Cardiac muscle cell (in vitro differentiated cells and primary cell): ENCODE measurements at places on chromosomes 3 and 15. TPM values are rescaled to one million over a fixed set of nuclear protein-coding genes. Genes with fewer than 3 reads are reported as not detected.
A peak's percentile ranks its signal among the peaks of the same experiment; 100 is the strongest.

DNA sequence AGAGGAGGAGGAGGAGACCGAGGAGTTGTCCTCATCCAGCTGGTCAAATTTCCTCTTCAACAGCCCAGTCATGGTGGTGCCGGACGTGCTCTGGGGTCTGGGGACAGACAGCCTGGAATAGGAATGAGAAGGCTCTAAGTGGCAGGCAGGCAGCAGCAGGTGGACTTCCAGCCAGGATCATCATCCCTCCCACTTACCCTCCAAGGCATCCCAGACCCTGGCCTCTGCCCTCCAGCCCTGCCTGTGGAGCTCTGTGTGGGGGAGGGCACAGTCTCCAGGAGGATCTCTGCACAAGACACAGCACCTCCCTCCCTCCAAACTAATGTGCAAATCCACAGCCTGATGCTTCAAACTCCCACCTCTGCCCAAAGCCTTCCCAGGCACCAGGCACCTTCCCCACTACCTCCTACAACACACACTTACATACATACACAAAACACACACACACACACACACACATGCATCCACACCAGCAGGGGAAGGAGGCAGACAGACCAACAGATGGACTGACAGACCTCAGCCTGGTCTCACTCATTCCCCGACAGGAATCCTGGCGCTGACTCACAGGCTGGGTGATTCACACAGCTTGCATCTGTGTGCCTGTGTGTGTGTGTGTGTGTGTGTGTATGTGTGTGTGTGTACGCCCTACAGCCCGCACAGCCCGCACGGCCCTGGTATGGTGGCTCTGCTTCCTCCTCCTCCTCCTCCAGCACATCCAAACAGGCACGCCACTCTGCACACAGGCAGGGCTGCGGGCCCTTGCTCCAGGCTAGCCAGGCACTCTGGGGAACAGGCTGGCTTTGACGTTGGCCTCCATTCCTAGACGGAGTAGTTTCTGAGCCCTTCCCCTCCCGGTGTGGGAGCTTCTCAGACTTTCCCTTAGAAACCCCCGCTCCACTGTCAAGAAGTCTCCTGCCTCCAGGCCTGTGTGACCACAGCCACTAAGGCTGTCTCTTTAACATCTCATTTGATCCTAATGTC, 6.5 kb downstream of the CSRNP1 start:
- H3K4me1 ChIP-seq = peaks cover 56% of the 10 kb centered on the region
- DNase-seq = peak; percentile 94
- H3K4me3 ChIP-seq = no peak overlapping the region
- peak overlapping the region; percentile 76 for H3K27ac ChIP-seq

The FBN1 gene
- polyA plus RNA-seq = 1.7 and 2.1 TPM in 2 replicates

DNA sequence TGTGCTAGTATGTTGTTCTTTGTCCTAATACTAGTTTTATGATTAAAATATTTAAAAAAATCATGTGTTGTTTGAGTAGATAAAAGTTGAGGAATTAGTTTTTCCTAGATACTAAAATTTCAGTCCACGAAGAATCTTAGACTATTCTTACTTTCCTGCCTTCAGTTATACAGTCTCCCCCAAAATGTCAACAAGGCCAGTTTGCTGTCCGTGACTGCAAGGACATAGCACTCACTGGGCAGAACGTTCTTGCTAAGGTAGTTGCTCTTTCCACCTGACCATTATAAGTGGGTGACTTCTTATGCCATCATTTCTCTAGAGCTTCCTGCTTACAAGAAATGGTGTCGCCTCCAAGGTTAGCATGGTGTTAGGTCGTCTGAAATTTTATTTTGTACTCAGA, 32.8 kb downstream of the KAT2B start:
- H3K4me1 ChIP-seq = no peaks in the 10 kb centered on the region
- H3K27ac ChIP-seq = peak overlapping the region; percentile 17
- no peak overlapping the region for H3K4me3 ChIP-seq
- H3K27me3 ChIP-seq = no peaks in the 10 kb centered on the region
- DNase-seq = no peak
- H3K36me3 ChIP-seq = no peaks in the 10 kb centered on the region

GRCh38 chr3:157632075-157632474, 128.9 kb upstream of the VEPH1 start:
- H3K27me3 ChIP-seq = no peaks in the 10 kb centered on the region
- no peak overlapping the region for H3K27ac ChIP-seq
- no peaks in the 10 kb centered on the region for H3K36me3 ChIP-seq
- no peak overlapping the region for H3K4me3 ChIP-seq

DNA sequence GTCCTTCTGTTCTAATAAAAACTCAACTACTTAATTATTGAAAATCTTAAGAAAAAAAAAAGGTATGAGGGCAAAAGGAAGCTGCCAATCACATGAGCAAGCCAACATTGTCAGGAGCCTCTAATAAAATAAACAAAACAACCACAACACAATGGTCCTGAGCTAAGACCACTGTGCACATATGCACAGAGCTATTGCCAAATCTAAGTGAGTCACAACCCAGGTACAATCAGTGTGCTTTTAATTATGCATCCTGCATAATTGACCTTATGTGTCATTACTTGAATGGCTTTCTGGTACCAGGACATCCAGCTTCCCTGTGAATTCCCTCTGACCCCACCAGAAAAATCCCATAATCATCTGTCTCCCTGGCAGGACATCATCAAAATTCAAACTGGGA, 639.8 kb downstream of the MAGI1 start:
- no peak overlapping the region for H3K4me3 ChIP-seq
- H3K36me3 ChIP-seq = no peaks in the 10 kb centered on the region
- DNase-seq = no peak
- no peak overlapping the region for H3K27ac ChIP-seq
- H3K27me3 ChIP-seq = no peaks in the 10 kb centered on the region

- DNase-seq = no peak
- peaks cover 32% of the 10 kb centered on the region for H3K4me1 ChIP-seq
- H3K27ac ChIP-seq = peak overlapping the region; percentile 1
- no peaks in the 10 kb centered on the region for H3K36me3 ChIP-seq
These were observed 692 bp upstream of the C15orf39 start for GRCh38 chr15:75200765-75201615.

DNA sequence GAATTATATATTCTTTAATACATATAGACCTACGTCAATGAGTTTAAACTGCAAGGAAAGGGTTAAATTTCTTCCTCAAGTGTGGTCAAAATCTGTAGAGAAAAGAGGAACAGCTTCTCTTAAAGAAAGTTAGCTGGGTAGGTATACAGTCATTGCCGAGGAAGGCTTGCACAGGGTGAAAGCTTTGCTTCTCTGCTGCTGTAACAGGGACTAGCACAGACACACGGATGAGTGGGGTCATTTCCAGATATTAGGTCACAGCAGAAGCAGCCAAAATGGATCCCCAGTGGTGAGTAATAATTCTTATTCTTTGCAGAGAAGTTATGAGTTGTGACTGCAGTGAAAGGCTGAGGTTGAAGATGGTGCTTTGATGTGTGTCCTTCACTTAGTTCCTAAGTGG, at the start of gene CD86:
CD86 (plus strand) TSS at position 148 of the 400 bp plus-strand sequence; CDS start at position 276, 128 bp downstream.
- no peak for DNase-seq
- H3K36me3 ChIP-seq = no peaks in the 10 kb centered on the region
- H3K4me3 ChIP-seq = no peak within 1 kb of the TSS

The SLC51B gene
- not detected in 2 replicates for polyA plus RNA-seq

- peaks cover 10% of the 10 kb centered on the region for H3K4me1 ChIP-seq
- H3K27ac ChIP-seq = no peak overlapping the region
- DNase-seq = no peak
- H3K27me3 ChIP-seq = no peaks in the 10 kb centered on the region
These were observed 67.2 kb downstream of the LPP start for GRCh38 chr3:188220988-188221818.

- peak; percentile 16 for DNase-seq
- no peaks in the 10 kb centered on the region for H3K4me1 ChIP-seq
- H3K4me3 ChIP-seq = no peak overlapping the region
- no peak overlapping the region for H3K27ac ChIP-seq
- no peaks in the 10 kb centered on the region for H3K36me3 ChIP-seq
These were observed 18.2 kb upstream of the SHC4 start for GRCh38 chr15:48981941-48982340.

GRCh38 chr15:62495670-62496614, 330.9 kb upstream of the C2CD4B start:
- peaks cover 57% of the 10 kb centered on the region for H3K4me1 ChIP-seq
- H3K27ac ChIP-seq = peak overlapping the region; percentile 80
- H3K27me3 ChIP-seq = no peaks in the 10 kb centered on the region
- no peaks in the 10 kb centered on the region for H3K36me3 ChIP-seq
- no peak overlapping the region for H3K4me3 ChIP-seq

DNA sequence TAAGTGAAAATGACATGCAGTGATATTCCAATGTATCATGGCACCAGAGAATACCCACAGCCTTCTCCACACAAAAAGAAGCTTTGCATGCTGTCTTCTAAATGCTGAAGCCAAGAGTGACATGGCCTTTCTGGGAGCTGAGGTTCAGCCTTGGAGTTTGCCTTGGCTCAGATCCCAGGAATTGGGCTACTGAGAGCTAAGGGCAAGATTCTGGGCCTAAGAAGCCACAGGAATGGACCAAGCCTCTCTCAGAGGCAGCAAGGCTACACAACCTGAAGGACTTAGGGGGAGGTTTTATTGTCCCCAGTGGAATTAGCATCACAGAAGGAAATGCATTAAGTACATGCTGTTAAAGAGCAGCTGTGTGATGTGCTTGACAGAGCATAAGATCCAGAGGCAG, 1078.5 kb downstream of the TUSC7 start:
- no peak overlapping the region for H3K27ac ChIP-seq
- H3K4me1 ChIP-seq = no peaks in the 10 kb centered on the region
- DNase-seq = no peak
- H3K36me3 ChIP-seq = no peaks in the 10 kb centered on the region

The CHRD gene
- polyA plus RNA-seq = 10.8 and 20.4 TPM in 2 replicates

The TM4SF4 gene
- 0.46 TPM in 1 of 2 replicates, not detected in the other for polyA plus RNA-seq

The ZBED2 gene
- polyA plus RNA-seq = not detected in 2 replicates

DNA sequence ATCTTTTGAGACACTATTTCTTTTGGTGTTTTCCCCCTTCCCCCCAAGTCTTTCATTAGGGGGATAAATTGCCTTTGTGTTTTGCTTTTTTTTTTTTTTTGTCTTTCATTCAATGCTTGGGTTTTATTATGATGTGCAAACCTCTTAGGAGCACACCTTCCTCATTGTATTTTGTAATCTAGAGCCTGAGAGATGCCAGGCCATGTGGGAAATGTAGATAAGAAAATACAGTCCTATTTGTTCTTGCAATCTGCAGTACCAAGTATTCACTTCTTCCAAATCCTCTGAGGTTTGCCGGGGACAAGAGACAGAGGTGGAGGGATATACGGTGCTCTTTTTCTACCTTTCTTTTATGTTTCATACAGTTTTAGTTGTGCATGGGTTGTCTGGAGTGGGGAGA, 66.7 kb downstream of the LARS2 start:
- no peak overlapping the region for H3K4me3 ChIP-seq
- H3K27me3 ChIP-seq = no peaks in the 10 kb centered on the region
- peaks cover 7% of the 10 kb centered on the region for H3K36me3 ChIP-seq

The CRABP1 gene
- 8.7 and 22.9 TPM in 2 replicates for polyA plus RNA-seq

DNA sequence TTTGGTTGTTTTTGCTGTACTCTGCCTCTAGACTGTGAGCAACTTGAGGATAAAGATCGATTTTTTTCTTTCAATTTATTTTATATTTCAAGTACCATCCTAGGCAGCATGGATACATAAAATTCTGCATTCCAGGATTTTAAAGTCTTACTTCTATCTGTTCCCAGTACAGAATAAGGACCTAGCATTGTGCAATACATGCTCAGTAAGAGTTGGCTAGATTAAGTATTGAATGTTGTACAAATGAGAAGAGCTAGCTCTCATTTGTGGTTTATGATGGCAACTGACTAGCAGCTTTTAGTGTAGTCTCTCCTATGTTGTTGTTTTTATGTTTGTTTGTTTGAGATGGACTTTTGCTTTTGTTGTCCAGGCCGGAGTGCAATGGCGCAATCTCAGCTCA, 222.7 kb downstream of the TP63 start:
- no peak overlapping the region for H3K4me3 ChIP-seq
- no peaks in the 10 kb centered on the region for H3K27me3 ChIP-seq
- no peak overlapping the region for H3K27ac ChIP-seq
- H3K36me3 ChIP-seq = no peaks in the 10 kb centered on the region
- DNase-seq = no peak

DNA sequence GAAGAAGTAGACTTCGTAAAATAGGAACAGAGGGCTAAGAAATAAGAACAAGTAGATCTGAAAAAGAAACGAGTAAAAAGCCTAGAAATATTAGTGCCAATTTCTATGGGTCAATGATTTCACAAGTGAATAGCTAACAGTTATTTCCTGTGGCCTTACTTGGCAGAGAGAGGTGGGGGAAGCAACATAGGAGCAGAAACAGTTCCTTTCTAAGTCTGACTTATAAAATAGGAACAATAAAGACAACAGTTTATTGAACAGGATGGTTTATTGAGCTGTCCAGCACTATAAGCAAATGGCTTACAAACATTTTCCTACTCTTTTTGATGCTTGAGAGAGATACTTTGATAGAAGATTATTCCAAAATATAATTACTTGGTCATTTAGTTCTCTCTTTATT, 37.9 kb downstream of the AGTR1 start:
- H3K27ac ChIP-seq = no peak overlapping the region
- no peaks in the 10 kb centered on the region for H3K27me3 ChIP-seq
- H3K36me3 ChIP-seq = no peaks in the 10 kb centered on the region
- no peak overlapping the region for H3K4me3 ChIP-seq
- no peak for DNase-seq

GRCh38 chr15:43294091-43294706, 27.5 kb upstream of the TGM5 start:
- peaks cover 33% of the 10 kb centered on the region for H3K27me3 ChIP-seq
- no peak for DNase-seq
- H3K4me3 ChIP-seq = no peak overlapping the region
- no peaks in the 10 kb centered on the region for H3K36me3 ChIP-seq

GRCh38 chr15:52677593-52678467, 1.4 kb downstream of the ATOSA start:
- DNase-seq = peak; percentile 66
- no peaks in the 10 kb centered on the region for H3K27me3 ChIP-seq
- peak overlapping the region; percentile 92 for H3K27ac ChIP-seq
- H3K36me3 ChIP-seq = peaks cover 24% of the 10 kb centered on the region

- peak; percentile 88 for DNase-seq
- H3K27me3 ChIP-seq = no peaks in the 10 kb centered on the region
- no peaks in the 10 kb centered on the region for H3K36me3 ChIP-seq
- peak within 1 kb of the TSS; percentile 15 for H3K4me3 ChIP-seq
These were observed at the start of gene FGF7 for GRCh38 chr15:49423021-49423420. TSS of gene FGF7 (plus strand) at chr15:49423242. CDS start at chr15:49424298, 1,056 bp downstream.

GRCh38 chr3:125032683-125033082, 23.1 kb downstream of the HEG1 start:
- peak overlapping the region; percentile 34 for H3K27ac ChIP-seq
- H3K4me1 ChIP-seq = peaks cover 18% of the 10 kb centered on the region
- no peaks in the 10 kb centered on the region for H3K36me3 ChIP-seq
- H3K4me3 ChIP-seq = no peak overlapping the region
- DNase-seq = no peak

The CHAC1 gene
- 3.1 and 5.0 TPM in 2 replicates for polyA plus RNA-seq

DNA sequence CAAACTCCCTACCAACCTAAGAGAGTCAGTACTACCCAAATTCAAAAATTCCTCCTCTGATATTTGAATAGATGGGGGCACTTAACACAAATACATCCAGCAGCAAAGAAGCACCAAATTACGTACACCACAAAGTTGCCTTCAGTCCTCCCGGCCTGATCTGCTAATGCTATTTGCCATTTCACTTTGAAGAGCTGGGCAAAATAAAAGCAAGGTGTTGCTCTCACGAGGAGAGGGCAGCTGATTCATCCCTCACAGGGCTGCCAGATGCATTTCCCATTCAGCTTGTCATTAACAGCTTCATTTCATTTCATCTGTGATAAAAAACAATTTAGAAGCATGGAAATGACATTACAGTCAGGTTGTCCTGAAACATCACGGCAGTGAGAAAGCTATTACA, 283.4 kb upstream of the VEPH1 start:
- H3K4me3 ChIP-seq = no peak overlapping the region
- no peaks in the 10 kb centered on the region for H3K36me3 ChIP-seq
- no peak overlapping the region for H3K27ac ChIP-seq
- DNase-seq = no peak
- H3K4me1 ChIP-seq = peaks cover 8% of the 10 kb centered on the region
